WERI-Rb-1 (cell line): ENCODE measurements at places on chromosomes 4 and X.

GRCh38 chrX:78321809-78322208, 5.6 kb downstream of the CYSLTR1 start:
- no peak for DNase-seq

- DNase-seq: no peak
These were observed 331.0 kb downstream of the HS3ST1 start for GRCh38 chr4:11097725-11098124.

DNA sequence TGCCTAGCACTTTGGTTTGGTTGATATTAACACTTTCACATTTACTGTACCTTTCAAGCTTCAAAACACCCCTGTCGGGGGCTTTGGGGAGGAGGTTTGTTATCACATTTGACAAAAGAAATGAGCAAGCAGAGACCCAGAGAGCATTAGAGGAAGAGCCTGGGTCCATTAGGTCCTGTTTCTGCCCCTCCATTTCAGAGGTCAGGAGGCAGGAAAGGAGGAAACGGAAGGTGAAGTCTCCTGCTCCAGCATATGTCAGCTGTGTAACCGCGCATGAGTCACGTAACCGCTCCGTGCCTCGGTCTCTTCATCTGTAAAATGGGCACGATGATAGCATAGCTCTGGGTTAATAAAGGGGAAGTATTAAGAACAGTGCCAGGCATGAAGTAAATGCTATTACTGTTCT, 201.9 kb upstream of the BCOR start:
- no peak for DNase-seq

- no peak for DNase-seq
These were observed 55.4 kb downstream of the ZCCHC12 start for GRCh38 chrX:118878977-118879376.

DNA sequence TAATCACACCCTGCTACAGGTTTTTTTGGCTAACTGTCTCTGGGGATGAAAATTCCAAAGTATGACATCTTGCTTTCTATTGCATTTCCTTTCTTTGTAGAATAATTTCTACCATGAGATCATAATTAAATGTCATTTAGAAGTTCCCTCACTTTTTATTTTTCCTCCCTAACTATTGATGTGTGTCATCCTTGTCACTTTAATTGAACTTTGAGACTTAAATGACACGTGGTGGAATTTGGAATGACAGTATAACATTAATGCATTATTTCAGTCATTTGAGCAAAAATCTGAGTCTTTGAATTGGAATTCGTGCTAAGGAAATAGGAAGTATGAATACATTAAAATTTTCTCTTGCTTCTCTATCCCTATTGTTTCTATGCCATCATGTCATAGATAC, 745.4 kb downstream of the PDHA2 start:
- DNase-seq: no peak

- no peak for DNase-seq
These were observed 84.2 kb downstream of the NFKB1 start for GRCh38 chr4:102585329-102585728.

DNA sequence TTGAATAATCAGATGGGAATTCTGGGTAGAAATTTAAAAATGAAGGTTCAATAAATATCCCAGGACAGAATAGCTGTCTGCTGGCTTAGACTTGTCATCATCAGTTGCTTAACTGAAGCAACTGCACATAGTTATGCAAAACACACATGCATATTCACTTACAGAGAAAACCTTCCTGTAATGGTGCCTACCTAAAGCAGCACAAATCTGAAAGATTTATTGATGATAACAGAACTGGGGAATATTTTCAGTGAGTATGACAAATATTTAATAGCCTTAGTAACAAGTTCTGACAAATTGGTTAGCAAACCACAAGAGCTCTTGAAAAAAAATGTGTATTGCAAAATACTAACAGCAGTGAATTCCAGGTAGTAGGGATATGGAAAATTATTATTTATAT, 606.8 kb upstream of the BOD1L1 start:
- DNase-seq: no peak

DNA sequence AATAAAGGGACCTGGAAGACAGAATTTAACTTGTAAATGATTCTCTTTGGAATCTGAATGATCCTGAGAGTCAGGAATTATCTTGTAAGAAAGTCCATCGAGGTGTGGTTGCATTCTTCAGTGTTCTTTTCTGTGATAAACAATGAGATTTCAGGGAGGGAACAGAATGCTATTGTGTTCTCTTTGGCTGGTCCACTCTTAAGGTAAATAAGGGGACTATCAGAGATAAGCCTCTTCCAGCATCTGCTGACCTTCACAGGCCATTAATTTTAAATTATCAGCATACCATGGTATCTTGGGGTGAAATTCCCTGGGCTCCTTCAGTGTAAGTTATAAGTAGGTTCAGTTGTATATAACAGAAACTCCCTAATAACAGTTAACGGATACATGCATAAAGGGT, 107.1 kb upstream of the ARHGAP24 start:
- no peak for DNase-seq

DNA sequence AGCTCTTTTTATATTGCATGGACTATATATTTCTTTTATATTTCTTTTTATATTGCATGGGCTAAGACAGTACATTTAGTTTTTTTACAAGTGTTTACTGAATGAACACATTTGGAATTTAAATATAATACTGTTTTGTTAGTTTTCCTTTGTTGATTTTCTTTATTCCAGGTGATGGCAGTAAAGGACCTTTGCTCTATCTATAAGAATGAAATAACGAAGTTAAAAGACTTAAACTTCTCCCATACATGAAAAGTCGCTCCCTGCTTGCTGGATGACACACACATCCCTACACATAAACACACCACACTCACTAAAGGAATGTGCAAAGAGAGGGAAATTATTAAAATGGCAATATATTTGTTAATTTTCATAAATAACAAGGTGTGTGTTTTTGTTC, 102.5 kb upstream of the ANXA10 start:
- DNase-seq: no peak

DNA sequence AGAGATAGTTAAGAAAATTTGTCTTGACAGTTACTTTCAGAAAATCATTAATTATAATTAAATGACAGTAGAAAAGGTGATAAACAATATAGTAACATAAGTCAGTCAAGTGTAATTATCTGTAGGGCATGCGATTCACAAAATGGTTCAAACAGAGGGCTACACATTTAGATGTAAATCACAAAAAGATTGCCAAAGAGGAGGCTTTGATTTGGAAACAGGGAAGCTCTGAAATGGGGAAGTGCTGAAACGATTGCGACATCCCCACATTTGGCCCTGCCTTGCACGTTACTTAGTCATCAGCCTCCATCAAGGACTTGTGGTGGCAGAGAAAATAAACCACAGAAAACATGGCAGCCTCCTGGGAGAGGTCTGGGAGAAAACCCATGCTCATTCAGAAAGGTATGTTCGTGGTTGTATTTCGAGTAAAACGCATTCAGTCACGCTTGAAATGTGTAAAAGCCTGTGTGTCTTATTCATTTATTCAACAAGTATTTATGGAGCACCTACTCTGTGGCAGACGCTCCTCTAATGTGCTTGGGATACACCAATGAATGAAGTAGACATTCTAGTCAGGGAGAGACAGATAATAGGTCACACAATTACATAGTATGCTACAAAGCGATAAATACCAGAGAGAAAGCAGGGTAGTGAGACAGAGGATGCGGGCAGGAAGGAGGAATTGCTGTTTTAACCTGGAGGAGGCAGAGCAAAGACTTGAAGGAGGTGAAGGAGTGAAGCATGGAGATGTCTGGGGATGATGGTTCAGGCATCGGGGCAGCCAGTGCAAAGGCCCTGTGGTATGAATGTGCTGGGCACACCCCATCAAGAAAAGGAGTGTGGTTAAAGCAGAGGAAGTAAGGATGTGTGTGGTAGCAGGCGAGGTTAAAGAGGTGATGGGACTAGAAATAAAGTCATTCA, 7.8 kb downstream of the RBM47 start:
- no peak for DNase-seq

DNA sequence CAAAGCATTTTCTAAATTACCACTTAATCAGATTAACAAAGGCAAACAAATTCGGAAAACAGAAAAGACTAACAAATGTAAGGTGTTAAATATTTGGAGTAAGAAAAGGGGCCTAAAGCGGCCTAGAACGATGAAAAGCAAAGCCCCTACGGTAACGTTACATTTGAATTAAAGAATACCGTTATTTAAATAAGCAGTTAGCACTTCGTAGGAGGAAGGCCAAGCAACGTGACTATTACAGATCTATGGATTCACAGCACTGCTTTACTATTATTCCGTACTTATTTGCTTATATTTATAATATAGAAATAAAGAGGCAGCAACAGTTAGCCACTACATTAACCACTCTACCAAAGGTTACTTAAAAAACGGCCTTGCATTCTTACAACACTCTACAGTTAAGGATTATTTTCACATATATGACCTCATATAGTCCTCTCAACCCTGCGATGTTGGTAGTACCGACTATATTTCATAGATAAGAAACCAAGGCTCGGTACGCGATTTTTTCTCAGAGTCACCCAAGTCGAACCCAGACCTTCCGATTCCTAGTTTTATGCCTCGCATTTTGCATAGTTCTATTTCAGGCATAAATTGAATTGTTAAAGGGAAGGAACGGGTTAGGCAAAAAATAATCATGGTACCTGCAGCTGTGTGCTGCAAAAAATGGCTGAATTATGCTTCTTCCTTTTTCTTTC, 2.9 kb downstream of the KLHL15 start:
- DNase-seq: no peak

DNA sequence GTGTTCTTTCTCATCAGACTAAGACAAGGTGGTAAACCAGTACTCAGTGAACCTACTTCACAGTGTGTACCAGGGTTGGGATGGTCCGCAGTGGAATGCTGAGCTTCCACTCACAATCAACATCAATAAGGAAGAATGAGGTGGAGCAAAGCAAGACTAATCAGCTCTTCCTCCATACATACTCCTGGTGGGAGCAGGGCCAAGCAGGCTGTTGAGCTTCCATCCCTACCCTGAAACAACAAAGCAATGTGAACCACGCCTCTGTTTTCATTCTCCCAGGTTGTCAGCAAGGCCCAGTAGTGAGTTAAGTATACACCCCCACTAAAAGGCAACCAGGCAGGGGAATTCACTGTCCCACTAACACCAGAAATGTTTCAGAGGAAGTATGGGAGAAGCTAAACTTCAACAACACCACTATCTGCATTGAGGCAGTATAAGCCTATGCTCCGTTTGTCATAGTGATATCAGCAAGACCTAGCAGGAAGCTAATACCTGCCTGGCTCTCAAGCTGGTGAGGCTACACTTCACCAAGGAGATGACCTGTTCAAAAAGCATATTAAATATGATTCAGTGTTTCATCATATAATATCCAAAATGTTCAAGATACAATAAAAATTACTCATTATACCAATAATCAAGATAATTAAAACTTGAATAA, 109.5 kb downstream of the DDX60 start:
- no peak for DNase-seq

DNA sequence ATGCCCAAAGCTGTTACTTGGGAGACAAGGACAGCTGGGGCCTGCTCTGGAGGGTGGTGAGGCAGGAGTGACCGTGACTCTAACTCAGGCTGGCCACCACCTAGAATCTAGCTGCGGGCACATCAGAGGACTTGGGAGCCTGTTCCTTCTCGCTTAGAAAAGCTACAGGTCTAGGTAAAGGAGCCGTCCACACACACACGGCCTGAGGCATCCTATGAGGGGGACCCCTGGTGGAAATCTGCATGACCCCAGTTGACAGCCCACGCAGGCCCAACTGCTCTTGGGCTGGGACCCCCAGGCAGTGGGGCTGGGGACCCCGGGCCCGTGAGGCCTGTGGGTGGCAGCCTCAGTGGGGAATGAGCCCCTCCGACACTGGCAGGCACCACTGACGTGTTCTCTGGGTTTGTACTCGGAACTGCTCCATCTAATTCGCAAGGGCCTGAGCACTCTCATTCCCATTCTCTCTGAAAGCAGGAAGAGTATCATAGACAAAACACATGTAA, 75.6 kb downstream of the ACOX3 start:
- no peak for DNase-seq

DNA sequence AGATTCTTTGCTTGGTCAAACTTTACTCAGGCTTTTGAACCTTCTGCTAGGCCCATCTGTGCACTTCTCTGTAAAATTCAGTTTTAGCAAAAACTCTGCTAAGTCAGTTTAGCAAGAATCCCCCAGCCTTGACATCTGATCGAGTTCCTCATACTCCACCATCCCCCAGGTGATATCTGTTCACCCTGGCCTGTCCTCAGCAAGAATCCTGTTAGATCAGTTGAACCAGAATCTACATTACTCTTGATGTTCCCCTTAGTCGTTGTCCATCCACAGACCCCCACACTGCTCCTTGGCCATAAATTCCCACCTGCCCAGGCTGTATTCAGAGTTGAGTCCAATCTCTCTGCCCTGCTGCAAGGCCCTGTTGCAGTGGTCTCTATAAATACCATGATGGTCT, 162.6 kb downstream of the ZNF674 start:
- no peak for DNase-seq

- no peak for DNase-seq
These were observed 724.0 kb downstream of the ADGRL3 start for GRCh38 chr4:61924131-61924530.

DNA sequence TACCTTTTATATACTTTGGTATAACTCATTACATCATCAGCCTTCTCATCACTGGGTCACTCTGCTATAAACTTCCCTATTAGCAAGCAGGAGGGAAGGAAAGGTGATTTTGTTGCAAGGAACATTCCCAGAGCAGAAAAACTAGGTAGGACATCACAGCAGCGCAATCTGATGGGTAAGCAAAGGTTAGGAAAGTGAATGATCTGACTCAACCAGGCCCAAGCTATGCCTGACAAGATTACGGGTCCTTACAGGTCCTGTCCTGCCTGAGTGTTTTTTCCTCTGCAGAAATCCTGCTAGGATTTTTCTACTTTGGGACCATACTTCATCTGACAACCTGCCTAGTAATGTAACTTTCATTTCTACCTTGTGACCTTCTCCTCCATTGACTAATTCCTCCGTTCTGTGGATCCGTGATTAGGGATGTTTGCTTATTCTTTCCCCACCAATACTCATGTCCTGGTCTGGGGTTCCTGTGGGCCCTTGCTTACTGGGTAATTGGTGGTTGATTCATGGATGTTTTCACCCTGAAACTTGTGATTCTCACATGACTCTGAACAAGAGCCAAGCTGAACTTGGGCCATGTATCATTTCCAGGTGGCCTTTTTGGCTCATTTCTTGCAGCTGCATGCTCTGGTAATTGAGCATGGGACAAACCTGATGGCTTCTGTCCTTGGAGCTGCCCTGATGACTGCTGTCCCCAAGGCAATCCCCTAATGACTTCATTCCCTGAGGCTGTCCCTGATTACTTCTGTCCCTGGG, 111.9 kb upstream of the KIT start:
- DNase-seq: no peak

DNA sequence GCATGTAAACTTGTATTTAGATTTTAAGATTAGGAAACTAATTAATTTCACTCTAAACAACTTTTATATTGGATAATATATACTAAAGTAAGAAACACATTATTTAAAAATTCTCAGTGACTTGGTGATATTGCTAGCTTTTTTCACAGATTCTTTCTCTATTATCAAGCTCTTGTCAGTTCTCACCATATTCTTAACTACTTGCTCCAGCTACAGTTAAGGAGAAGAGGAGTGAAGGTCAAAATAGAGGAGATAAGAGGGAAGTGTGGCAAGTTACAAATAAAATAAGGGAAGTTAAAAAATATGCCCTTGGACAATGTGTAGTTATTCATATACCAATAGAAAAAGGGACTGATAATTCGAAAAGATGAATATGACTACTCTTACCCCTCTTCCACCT, 34.7 kb upstream of the NAF1 start:
- no peak for DNase-seq

- DNase-seq: no peak
These were observed 202.6 kb upstream of the GYPA start for GRCh38 chr4:144342949-144343760.
